Activated CD8-positive, alpha-beta T cell treated with anti-CD3 and anti-CD28 coated beads for 36 hours (primary cell): ENCODE measurements at places on chromosomes 5 and 9. TPM values are rescaled to one million over a fixed set of nuclear protein-coding genes. Genes with fewer than 3 reads are reported as not detected.

DNA sequence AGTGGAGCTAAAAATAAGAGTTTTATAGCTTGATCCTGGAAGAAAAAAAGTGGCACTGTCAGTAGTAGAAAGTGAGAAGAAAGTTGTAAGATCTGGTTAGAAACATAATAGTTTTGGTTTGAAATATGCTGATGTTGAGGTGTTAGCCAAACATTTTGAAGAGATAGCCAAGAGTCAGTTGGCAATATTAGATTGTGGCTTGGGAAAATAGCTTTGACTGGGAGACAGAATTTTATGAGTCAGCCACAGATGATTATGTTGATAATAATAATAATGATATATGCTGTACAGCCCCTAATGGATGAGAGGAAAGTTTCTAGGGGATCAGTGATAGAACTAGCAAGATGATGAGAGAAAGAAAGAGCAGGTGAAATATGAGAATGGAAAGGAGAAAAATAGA, 12.4 kb upstream of the CDH18 start:
- H3K4me1 ChIP-seq: no peaks in the 10 kb centered on the region
- H3K27ac ChIP-seq: no peak overlapping the region
- no peak overlapping the region for H3K4me3 ChIP-seq
- H3K36me3 ChIP-seq: no peaks in the 10 kb centered on the region
- no peaks in the 10 kb centered on the region for H3K27me3 ChIP-seq

DNA sequence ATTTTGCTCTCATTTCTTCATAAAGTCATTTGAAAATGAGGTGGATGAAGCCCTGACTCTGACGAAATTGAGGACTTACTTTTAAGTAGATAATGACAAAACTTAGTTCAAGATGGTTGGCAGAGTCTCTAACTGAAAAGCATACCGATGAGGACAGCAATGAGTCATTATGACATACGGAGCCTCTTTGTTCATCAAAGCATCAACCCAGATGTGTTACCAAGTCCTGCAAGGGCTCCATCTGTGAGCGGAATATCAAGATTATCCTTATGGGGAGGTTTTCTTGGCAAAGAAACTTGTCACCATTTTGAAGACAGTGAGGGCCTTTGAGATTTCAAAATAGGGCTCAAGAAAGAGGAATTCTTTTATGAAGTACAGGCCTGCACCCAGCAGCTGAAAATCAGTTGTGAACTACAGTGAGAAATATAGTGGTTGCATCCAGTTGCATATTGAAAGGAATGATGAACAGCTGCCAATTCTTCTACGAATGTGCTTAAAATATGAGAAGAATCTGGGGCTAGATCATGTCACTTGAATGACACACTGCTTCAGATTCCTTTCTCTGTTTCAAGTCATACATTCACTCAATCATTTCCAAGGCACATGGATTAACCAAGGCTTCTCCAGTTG, 86.6 kb upstream of the SLC24A2 start:
- no peak for DNase-seq
- H3K4me1 ChIP-seq: no peaks in the 10 kb centered on the region
- H3K36me3 ChIP-seq: no peaks in the 10 kb centered on the region
- H3K27me3 ChIP-seq: peaks cover 6% of the 10 kb centered on the region

GRCh38 chr5:169015991-169016390, 284.9 kb downstream of the SLIT3 start:
- peaks cover 5% of the 10 kb centered on the region for H3K27me3 ChIP-seq
- no peaks in the 10 kb centered on the region for H3K4me1 ChIP-seq
- no peak overlapping the region for H3K27ac ChIP-seq
- no peaks in the 10 kb centered on the region for H3K36me3 ChIP-seq

GRCh38 chr9:16612627-16613026, 257.8 kb downstream of the BNC2 start:
- no peaks in the 10 kb centered on the region for H3K4me1 ChIP-seq
- no peak overlapping the region for H3K27ac ChIP-seq
- no peak overlapping the region for H3K4me3 ChIP-seq
- H3K27me3 ChIP-seq: no peaks in the 10 kb centered on the region

DNA sequence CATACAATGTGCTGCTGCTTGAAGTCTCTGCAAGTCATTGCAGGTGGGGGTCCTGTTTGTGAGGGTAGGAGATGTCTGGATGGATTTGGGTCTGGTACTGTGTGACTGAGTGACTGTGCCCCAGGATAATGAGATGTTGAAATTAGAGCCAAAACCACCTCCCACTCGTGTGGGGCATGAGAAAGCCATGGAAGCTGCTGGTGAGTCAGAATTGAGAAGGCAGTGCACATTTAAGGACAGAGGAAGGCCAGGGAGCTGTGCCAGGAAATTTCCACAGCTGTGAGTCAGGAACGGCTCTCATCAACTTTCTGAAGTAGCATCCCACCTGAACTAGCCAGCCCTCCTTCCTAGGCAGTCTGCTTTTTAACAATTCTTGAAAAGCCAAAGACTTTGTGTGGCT, 229.8 kb downstream of the DRD1 start:
- peaks cover 8% of the 10 kb centered on the region for H3K27me3 ChIP-seq
- no peaks in the 10 kb centered on the region for H3K4me1 ChIP-seq
- no peak overlapping the region for H3K4me3 ChIP-seq

GRCh38 chr5:177336112-177336511, 15.4 kb downstream of the LMAN2 start:
- H3K4me3 ChIP-seq: no peak overlapping the region
- peak; percentile 62 for DNase-seq
- H3K36me3 ChIP-seq: peaks cover 36% of the 10 kb centered on the region
- H3K27me3 ChIP-seq: no peaks in the 10 kb centered on the region
- H3K27ac ChIP-seq: peak overlapping the region; percentile 24

GRCh38 chr9:114861922-114862605, 56.2 kb upstream of the TNFSF15 start:
- DNase-seq: no peak
- H3K27me3 ChIP-seq: no peaks in the 10 kb centered on the region
- peaks cover 3% of the 10 kb centered on the region for H3K4me1 ChIP-seq
- no peak overlapping the region for H3K4me3 ChIP-seq

SEMA6A gene
- total RNA-seq: not detected

DNA sequence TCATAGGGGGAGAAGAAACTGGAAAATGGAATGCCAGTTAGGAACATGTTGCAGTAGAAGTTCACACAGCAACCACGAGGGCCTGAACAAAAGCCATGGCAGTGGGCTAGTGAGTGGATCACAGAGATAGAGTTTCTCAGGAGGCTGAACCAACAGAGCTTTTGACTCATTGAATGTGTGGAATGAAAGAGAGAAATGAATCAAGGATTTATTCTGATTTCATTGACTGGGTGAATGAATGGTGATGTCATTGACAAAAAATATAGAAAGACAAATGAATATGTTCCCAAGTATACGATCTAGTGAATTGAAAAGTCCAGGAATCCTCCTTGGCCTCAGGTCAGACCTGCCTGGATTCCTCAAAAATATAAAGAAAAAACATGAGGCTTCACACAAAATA, 99.2 kb downstream of the ZNF462 start:
- no peak overlapping the region for H3K27ac ChIP-seq
- H3K4me3 ChIP-seq: no peak overlapping the region
- H3K4me1 ChIP-seq: peaks cover 14% of the 10 kb centered on the region
- H3K27me3 ChIP-seq: peaks cover 2% of the 10 kb centered on the region

- DNase-seq: no peak
- H3K4me3 ChIP-seq: no peak overlapping the region
- H3K27ac ChIP-seq: peak overlapping the region; percentile 73
- peaks cover 13% of the 10 kb centered on the region for H3K36me3 ChIP-seq
- peaks cover 86% of the 10 kb centered on the region for H3K4me1 ChIP-seq
These were observed 9.2 kb downstream of the JADE2 start for GRCh38 chr5:134534726-134535110.

GRCh38 chr9:25322142-25322541, 356.1 kb downstream of the TUSC1 start:
- DNase-seq: no peak
- no peak overlapping the region for H3K4me3 ChIP-seq
- no peaks in the 10 kb centered on the region for H3K4me1 ChIP-seq
- H3K36me3 ChIP-seq: no peaks in the 10 kb centered on the region
- H3K27me3 ChIP-seq: no peaks in the 10 kb centered on the region
- H3K27ac ChIP-seq: no peak overlapping the region

SEMA4D gene
- 290 TPM for total RNA-seq

BRIX1 gene
- total RNA-seq: 78.8 TPM

DNA sequence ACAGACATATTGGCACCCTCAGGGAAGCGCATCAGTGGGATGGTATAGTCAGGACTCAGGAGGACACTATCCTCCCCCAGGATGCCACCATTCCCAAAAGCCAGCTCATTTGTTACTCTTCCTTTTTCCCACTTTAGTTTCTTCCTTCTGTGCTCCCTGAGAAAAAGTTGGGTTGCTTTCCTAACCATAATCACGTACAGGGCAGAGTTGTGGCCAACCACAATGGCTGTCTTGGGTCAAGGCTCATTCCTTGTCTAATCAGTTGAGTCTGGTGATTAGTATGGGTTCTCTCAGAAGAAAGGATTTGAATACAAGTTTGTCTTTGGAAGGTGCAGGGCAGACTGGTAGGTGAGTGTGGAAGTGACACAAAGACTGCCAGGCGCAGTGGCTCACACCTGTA, 26.6 kb upstream of the ATP6V1G1 start:
- H3K4me3 ChIP-seq: no peak overlapping the region
- no peaks in the 10 kb centered on the region for H3K36me3 ChIP-seq
- DNase-seq: no peak
- H3K4me1 ChIP-seq: no peaks in the 10 kb centered on the region
- no peak overlapping the region for H3K27ac ChIP-seq

GRCh38 chr5:112594095-112594850, 143.4 kb upstream of the APC start:
- H3K27me3 ChIP-seq: peaks cover under 1% of the 10 kb centered on the region
- peaks cover 3% of the 10 kb centered on the region for H3K4me1 ChIP-seq
- no peaks in the 10 kb centered on the region for H3K36me3 ChIP-seq
- H3K27ac ChIP-seq: no peak overlapping the region
- no peak overlapping the region for H3K4me3 ChIP-seq
- DNase-seq: no peak

DNA sequence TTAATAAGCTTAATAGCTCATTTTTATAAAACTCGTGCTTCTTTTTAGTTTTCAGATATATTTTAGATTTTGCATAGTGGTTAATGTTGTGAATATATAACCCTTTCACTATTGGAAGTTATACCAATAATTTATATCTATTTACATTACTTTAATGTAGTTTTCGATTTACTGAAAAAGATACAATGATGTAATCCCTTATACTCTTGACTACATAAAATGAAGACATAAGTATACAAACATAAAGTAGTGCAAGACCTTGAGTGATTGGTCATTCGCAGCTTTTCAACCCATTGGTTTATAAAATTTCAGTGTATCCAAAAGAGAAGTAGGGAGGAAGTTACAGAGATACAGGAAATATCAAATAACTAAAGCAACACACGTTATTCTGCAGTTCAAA, 84.3 kb upstream of the GRHPR start:
- H3K27me3 ChIP-seq: no peaks in the 10 kb centered on the region
- no peaks in the 10 kb centered on the region for H3K36me3 ChIP-seq
- H3K27ac ChIP-seq: no peak overlapping the region
- no peak overlapping the region for H3K4me3 ChIP-seq
- no peak for DNase-seq

DNA sequence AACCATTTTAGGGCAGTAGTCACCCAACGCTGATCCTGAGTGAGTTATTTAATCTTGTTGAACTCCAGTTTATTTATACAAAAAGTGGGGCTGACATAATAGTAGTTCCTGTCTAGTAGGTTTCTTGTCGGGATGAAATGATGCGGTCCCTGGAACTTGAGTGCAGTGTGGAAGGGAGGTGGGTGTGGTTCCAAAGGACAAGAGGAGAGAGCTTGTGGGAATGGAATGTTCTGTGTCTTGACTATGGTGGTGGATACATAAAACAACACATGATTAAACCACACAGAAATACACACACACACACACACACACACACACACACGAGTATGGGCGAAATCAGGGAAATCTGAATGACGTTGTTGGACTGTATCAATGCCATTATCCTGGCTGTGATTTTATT, 66.1 kb upstream of the BARHL1 start:
- no peak overlapping the region for H3K4me3 ChIP-seq
- no peak overlapping the region for H3K27ac ChIP-seq
- H3K27me3 ChIP-seq: peaks cover 19% of the 10 kb centered on the region
- no peaks in the 10 kb centered on the region for H3K36me3 ChIP-seq

GRCh38 chr5:179163236-179164155, 103.3 kb downstream of the ZNF354C start:
- peaks cover 4% of the 10 kb centered on the region for H3K27me3 ChIP-seq
- no peak overlapping the region for H3K4me3 ChIP-seq
- H3K36me3 ChIP-seq: no peaks in the 10 kb centered on the region
- no peak for DNase-seq

DNA sequence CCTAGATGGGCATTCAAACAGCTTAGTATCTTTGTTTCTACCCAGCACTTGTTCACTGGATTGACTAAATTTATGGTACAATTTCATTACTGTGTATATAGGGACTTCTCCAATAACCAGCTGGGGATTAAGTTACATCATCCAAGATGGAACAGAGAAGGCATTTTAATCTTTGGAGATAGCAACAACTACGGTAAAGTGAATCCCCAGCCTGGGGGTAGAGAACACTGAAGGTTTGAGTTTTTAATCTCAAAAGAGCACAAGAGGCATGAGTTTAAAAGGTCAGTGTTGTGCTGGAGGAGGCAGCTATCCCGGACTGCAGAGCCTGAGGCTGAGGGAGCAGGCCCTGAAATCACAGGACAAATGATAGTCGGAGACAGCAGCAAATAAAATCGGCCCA, 28.6 kb downstream of the DDX31 start:
- H3K27me3 ChIP-seq: no peaks in the 10 kb centered on the region
- no peak overlapping the region for H3K4me3 ChIP-seq
- peaks cover 44% of the 10 kb centered on the region for H3K36me3 ChIP-seq

BARHL1 gene
- total RNA-seq: not detected

DNA sequence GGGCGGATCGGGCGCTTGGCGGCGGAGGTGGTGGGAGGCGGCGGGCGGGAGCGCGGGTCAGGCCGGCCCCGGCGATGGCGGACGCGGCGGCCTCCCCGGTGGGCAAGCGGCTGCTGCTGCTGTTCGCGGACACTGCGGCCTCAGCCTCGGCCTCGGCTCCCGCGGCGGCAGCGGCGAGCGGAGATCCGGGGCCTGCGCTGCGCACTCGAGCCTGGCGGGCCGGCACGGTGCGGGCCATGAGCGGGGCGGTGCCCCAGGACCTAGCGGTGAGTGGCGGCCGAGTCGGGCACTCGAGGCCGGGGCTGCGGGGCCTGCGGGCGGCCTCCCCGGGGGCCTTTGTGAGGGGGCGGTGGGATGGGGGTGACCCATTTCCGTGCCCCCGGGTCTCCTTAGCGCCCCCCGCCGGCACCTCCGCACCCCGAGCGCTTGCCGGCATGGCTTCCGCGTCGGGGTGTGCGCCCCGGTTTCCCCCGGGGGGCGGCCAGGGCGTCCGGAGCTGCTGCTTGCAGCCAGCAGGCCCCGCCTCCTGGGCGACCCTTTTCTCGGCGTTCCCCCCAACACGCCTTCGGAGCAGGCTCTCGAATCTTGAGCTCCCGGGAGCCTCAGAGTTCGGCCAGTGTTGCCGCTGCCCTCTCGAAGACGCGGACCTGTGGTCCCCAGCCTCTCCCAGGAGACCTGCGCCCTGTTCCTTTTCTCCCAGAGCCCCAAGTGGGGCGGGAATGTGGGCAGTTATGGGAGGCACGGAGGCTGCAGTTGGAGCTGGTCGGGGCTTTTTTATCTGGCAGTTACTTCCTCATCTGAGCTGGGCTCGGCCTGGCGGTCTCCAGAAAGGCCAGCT, 456 bp downstream of the KDM3B start:
- peaks cover 9% of the 10 kb centered on the region for H3K36me3 ChIP-seq
- H3K27ac ChIP-seq: peak overlapping the region; percentile 91
- no peaks in the 10 kb centered on the region for H3K27me3 ChIP-seq
- peak overlapping the region; percentile 92 for H3K4me3 ChIP-seq
- DNase-seq: peak; percentile 79

GRCh38 chr9:108812396-108813025, 43.3 kb downstream of the ACTL7B start:
- no peaks in the 10 kb centered on the region for H3K36me3 ChIP-seq
- H3K27me3 ChIP-seq: peaks cover 11% of the 10 kb centered on the region
- H3K27ac ChIP-seq: no peak overlapping the region
- DNase-seq: no peak
- no peaks in the 10 kb centered on the region for H3K4me1 ChIP-seq
- H3K4me3 ChIP-seq: no peak overlapping the region
